ENCODE measurements at places on chromosomes 16 and 17. TPM values are rescaled to one million over a fixed set of nuclear protein-coding genes. Genes with fewer than 3 reads are reported as not detected.

Gene SLC12A3
- 0.35 TPM for total RNA-seq

GRCh38 chr17:81371910-81372760 lies 23.1 kb upstream of the BAHCC1 start:
- DNase-seq, result no peak

GRCh38 chr17:42408061-42408460 lies 15.0 kb downstream of the CAVIN1 start:
- no peak for DNase-seq

DNA sequence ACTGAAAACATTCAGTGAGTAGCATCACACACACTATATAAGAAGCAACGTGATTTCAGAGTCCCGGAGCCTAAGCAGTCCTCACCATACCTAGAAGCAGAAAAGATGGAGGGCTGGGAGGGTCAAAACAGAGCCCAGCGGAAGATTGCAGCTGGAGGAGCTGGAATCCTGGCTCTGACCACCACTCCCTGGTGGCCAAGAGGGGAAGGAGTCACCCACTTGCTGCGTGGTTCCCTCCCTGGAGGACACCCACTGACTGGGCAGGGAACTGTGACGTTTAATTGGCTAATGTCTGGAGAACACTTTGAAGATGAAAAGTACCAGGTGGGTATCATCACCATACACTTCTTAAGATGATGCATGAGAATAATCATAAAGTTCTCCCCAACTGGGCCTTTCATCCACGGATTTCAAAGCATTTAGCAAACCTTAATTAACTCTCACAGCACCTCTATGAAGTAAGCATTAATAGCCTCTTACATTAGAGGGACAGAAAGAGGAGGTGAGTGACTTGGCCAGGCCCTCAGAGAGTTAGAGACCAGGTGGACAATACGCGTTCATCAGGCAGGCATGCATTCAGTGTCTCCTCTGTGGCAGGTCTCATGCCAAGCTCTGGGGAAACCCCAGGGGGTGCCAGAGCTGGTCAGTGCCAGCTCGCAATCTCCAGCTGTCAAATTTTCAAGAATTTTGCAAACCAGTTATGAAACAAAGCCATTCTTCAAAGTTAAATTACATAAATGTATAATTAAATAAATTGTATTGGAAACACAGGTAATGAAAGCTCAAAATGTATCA lies 137.9 kb downstream of the AXIN2 start:
- DNase-seq, result no peak

DNA sequence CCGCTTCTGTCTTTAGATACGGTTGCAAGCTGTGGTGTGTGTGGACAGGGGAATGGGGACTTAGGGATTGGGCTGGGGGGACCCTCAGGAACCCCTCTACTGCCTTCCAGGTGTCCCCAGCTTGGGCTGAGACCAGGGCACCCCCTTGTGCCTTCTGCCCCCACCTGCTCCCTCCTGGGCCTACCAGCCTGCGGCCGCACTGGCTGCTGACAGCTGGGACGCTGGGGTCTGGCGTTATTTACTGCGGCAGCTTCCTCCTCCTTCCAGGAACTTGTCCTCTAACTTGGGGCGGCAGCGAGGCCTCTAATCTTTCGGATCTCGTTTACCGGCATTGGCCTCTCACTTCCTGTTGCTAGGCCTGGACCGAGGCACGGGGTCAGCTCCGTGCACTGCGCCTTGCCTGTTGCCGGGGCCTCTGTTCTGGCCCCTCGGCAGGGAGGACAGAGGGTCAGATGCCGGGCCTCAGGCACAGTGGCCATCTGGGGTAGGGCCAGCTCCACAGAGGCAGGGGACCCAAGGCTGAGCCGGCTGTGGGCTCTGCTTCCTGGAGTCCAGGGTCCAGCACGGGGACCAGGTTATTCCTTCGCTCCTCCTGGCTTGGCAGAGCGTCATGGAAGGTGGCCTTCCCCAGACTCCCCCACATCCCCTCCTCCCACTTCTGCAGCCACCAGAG lies 31.8 kb downstream of the TMEM235 start:
- no peak for DNase-seq

GRCh38 chr16:23257682-23258081 lies 44.4 kb upstream of the SCNN1B start:
- no peak for DNase-seq

Gene CNTROB
- 34.9 TPM for total RNA-seq

- no peak for DNase-seq
Measured at GRCh38 chr17:43475494-43476089, 8.2 kb upstream of the DHX8 start.

GRCh38 chr16:68283346-68283745 lies 19.0 kb downstream of the SLC7A6 start:
- no peak for DNase-seq

DNA sequence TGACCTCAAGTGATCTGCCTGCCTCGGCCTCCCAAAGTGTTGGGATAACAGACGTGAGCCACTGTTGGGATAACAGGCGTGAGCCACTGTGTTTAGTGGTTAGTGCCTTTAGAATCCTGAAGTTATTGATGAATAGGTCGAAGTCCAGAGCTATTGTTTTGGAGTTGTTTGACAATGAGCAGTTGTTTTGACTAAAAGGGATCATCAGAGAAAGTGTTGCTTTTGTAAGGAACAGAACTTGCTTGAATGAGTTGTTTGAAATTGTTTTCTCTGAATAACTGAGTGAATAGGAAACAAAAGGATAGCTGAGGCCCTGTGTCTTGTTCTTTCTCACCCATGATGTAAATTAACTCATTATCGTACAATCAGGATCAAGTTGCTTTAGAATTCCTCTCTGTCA lies 46.6 kb downstream of the PRPSAP2 start:
- DNase-seq, result no peak

Gene DNAI2
- total RNA-seq, result 1.8 TPM

Measured in T-cell (primary cell).